Activated CD4-positive, alpha-beta T cell treated with anti-CD3 and anti-CD28 coated beads, Interleukin-2, amount 10 ng/mL, durations not matched to agents 7 days and 5 days (primary cell): ENCODE measurements at places on chromosomes 3 and 15.

DNA sequence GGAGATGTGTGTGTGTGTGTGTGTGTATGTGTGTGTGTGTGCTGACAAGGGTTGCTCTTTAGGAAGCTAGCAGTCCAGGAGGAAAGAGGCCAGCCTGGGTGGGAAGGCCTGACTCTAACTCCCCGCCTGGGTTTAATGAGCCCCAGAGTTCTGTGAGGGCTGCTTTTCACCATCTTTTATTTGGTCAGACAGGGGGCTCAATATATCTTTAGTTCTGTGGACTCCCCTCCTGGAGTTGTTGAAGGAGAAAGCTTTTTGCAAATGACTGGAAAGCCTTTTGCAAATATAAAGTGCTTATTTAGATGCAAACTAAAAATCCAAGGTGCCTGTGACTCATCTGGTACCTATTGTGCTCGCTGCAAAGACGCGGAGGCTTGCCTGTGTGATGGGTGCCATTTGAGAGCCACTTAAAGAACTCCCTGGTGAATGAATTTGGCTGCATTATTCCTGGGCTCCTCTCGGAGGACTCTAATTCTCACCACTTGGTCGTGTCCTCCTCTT is 24.5 kb downstream of the DRD3 start:
- H3K27ac ChIP-seq: no peak overlapping the region
- H3K27me3 ChIP-seq: peaks cover 11% of the 10 kb centered on the region
- DNase-seq: no peak
- no peaks in the 10 kb centered on the region for H3K36me3 ChIP-seq

- no peaks in the 10 kb centered on the region for H3K4me1 ChIP-seq
- DNase-seq: no peak
- H3K27ac ChIP-seq: no peak overlapping the region
Measured at GRCh38 chr3:8937064-8938020, 25.9 kb downstream of the RAD18 start.

DNA sequence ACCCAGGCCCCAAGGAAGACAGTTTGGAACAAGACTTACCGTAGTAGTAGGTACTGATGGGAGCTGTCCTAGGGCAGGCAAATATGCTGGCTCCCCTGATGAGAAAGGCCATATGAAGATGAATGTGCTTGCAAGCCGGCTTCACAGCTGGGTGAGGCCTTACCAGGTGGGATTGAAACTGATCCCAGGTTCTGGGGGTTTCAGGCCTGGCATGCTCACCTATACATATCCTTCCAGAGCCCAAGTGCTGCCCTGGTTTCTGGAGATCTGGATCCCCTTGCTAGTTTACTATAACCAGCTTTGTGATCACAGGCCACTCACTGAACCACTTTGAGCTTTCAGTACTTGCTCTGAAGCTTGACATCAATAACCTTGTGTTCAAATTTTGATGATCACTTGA is 274.3 kb downstream of the EPHB1 start:
- no peaks in the 10 kb centered on the region for H3K4me1 ChIP-seq
- DNase-seq: no peak
- H3K36me3 ChIP-seq: no peaks in the 10 kb centered on the region
- no peak overlapping the region for H3K27ac ChIP-seq
- no peak overlapping the region for H3K4me3 ChIP-seq
- H3K27me3 ChIP-seq: peaks cover 3% of the 10 kb centered on the region

DNA sequence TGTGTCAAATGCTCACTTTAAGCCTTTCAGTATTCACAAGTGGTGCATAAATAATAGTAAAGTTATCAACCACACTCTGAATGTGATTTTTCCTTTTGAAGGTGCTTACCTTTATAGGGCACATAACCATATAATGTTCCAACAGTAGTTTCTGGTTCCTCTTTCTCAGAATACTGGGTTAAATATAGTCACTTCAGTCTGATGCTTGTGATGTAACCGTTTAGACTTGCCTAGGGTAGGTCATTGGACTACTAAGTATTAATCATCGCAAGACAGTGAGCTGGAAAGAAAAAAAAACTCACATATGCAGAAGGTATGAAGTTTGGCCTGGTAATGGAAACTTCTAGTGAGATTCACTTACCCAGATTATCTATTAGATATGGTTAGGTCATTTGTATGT is 1.9 kb downstream of the KBTBD8 start:
- H3K4me1 ChIP-seq: peaks cover 42% of the 10 kb centered on the region
- peaks cover 17% of the 10 kb centered on the region for H3K36me3 ChIP-seq
- H3K4me3 ChIP-seq: no peak overlapping the region
- no peak overlapping the region for H3K27ac ChIP-seq

GRCh38 chr3:186440891-186441290 is 78.9 kb upstream of the DGKG start:
- no peak for DNase-seq
- no peak overlapping the region for H3K4me3 ChIP-seq
- H3K4me1 ChIP-seq: no peaks in the 10 kb centered on the region
- no peak overlapping the region for H3K27ac ChIP-seq
- no peaks in the 10 kb centered on the region for H3K36me3 ChIP-seq

GRCh38 chr3:45938864-45939263 is 4.4 kb upstream of the CXCR6 start:
- no peak overlapping the region for H3K4me3 ChIP-seq
- peak; percentile 91 for DNase-seq
- peaks cover 58% of the 10 kb centered on the region for H3K36me3 ChIP-seq
- no peak overlapping the region for H3K27ac ChIP-seq

- no peak overlapping the region for H3K27ac ChIP-seq
- DNase-seq: no peak
- no peak overlapping the region for H3K4me3 ChIP-seq
- H3K4me1 ChIP-seq: no peaks in the 10 kb centered on the region
- H3K36me3 ChIP-seq: no peaks in the 10 kb centered on the region
- no peaks in the 10 kb centered on the region for H3K27me3 ChIP-seq
Measured at GRCh38 chr15:101314336-101315125, 19.5 kb upstream of the SNRPA1 start.

GRCh38 chr3:38560996-38561717 is 65.0 kb downstream of the EXOG start:
- no peaks in the 10 kb centered on the region for H3K36me3 ChIP-seq
- H3K27me3 ChIP-seq: no peaks in the 10 kb centered on the region
- no peak overlapping the region for H3K27ac ChIP-seq
- H3K4me3 ChIP-seq: no peak overlapping the region

GRCh38 chr3:128074851-128075521 is 22.7 kb downstream of the SEC61A1 start:
- H3K27ac ChIP-seq: peak overlapping the region; percentile 57
- H3K4me3 ChIP-seq: no peak overlapping the region
- H3K36me3 ChIP-seq: peaks cover 13% of the 10 kb centered on the region
- peaks cover 14% of the 10 kb centered on the region for H3K4me1 ChIP-seq
- peaks cover 4% of the 10 kb centered on the region for H3K27me3 ChIP-seq
- no peak for DNase-seq

- no peaks in the 10 kb centered on the region for H3K27me3 ChIP-seq
- H3K36me3 ChIP-seq: peaks cover 2% of the 10 kb centered on the region
- H3K4me1 ChIP-seq: peaks cover 24% of the 10 kb centered on the region
- H3K4me3 ChIP-seq: peak overlapping the region; percentile 76
- H3K27ac ChIP-seq: peak overlapping the region; percentile 84
Measured at GRCh38 chr3:100333970-100334487, 528 bp upstream of the NIT2 start.

DNA sequence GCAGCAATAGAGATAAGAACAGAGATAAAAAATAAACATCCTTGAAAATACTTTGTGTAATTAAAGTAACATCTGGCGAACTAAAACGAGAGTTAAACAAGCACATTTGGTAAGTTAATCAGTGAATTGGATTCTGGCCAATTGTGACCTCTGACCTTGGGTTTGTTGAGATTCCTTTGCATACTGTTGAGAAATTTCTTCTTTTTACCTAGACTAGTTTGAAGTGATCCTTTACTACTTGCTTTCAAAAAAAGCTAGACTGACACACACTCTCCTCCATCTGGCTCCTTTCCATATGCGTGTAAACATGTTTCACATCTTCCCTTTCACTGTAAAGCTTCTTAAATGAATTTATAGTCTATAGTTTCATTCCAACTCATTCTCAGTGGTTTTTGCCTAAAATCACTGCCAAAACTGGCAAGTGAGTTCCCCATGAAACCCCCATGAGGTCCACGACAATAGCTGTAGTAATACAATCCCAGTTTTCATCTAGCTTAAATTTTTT is 17.3 kb upstream of the GBE1 start:
- no peak overlapping the region for H3K27ac ChIP-seq
- H3K4me3 ChIP-seq: no peak overlapping the region
- H3K27me3 ChIP-seq: peaks cover 6% of the 10 kb centered on the region
- DNase-seq: no peak
- H3K36me3 ChIP-seq: peaks cover 1% of the 10 kb centered on the region

GRCh38 chr3:133593243-133593642 is 19.8 kb downstream of the CDV3 start:
- no peak overlapping the region for H3K4me3 ChIP-seq
- H3K27me3 ChIP-seq: no peaks in the 10 kb centered on the region
- peaks cover 23% of the 10 kb centered on the region for H3K36me3 ChIP-seq
- no peak for DNase-seq
- H3K4me1 ChIP-seq: peaks cover 5% of the 10 kb centered on the region

GRCh38 chr3:27990837-27991236 is 250.6 kb upstream of the CMC1 start:
- H3K27me3 ChIP-seq: no peaks in the 10 kb centered on the region
- H3K36me3 ChIP-seq: no peaks in the 10 kb centered on the region
- H3K4me1 ChIP-seq: no peaks in the 10 kb centered on the region

- DNase-seq: no peak
- no peaks in the 10 kb centered on the region for H3K36me3 ChIP-seq
- H3K4me1 ChIP-seq: peaks cover 12% of the 10 kb centered on the region
- H3K4me3 ChIP-seq: no peak overlapping the region
Measured at GRCh38 chr3:111331912-111332311, 210.1 kb upstream of the CD96 start.

- H3K27me3 ChIP-seq: no peaks in the 10 kb centered on the region
- no peak overlapping the region for H3K27ac ChIP-seq
- H3K36me3 ChIP-seq: peaks cover 16% of the 10 kb centered on the region
- no peak overlapping the region for H3K4me3 ChIP-seq
- peaks cover 16% of the 10 kb centered on the region for H3K4me1 ChIP-seq
Measured at GRCh38 chr3:182814419-182815062, 21.2 kb downstream of the ATP11B start.

DNA sequence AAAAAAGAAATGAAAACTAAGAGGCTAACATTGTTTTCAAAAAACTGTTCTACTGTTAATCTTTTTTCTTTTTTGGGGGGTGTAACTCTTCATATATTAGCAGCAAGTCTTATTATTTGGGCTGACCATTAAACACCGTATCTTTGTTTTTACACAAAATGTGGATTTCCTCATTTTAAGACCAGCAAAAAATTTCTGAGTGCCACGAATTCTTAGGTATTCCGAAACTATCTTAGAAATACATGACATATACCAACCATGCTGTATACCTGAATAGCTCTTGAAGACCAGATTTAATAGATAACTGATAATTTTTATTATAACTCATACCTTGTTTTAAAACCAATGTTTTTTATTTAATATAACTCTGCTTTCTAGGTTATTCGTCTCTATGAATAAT is 620 bp upstream of the TTC23 start:
- peaks cover 29% of the 10 kb centered on the region for H3K4me1 ChIP-seq
- no peak for DNase-seq
- peak overlapping the region; percentile 88 for H3K27ac ChIP-seq
- H3K36me3 ChIP-seq: peaks cover 11% of the 10 kb centered on the region

- no peak for DNase-seq
- no peak overlapping the region for H3K27ac ChIP-seq
- peaks cover 8% of the 10 kb centered on the region for H3K36me3 ChIP-seq
- peaks cover 32% of the 10 kb centered on the region for H3K4me1 ChIP-seq
- H3K4me3 ChIP-seq: no peak overlapping the region
Measured at GRCh38 chr15:29034151-29034550, 148.4 kb downstream of the APBA2 start.

- no peak overlapping the region for H3K27ac ChIP-seq
- H3K4me1 ChIP-seq: no peaks in the 10 kb centered on the region
- DNase-seq: no peak
- H3K27me3 ChIP-seq: peaks cover 25% of the 10 kb centered on the region
- no peaks in the 10 kb centered on the region for H3K36me3 ChIP-seq
- H3K4me3 ChIP-seq: no peak overlapping the region
Measured at GRCh38 chr3:9710174-9710739, 6.6 kb downstream of the CPNE9 start.

DNA sequence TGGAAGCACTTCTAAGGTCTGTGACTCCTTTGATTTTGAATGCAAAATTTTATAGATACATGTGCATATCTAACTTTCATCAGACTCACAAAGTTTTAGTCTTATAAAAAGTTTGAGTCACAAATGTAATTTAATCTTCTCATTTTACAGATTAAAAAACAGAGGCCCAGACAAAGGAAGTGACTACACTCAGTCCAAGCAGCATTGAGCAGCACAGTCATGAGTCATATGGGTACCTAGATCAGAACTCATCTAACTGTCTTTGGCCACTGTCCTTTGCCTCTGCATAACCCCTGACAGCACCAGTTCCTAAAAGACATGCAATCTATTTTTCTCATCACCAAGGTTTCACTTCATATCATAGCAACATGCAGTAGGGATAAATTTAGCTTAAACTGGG is 210.7 kb upstream of the KCNH8 start:
- no peaks in the 10 kb centered on the region for H3K4me1 ChIP-seq
- no peak for DNase-seq
- H3K27ac ChIP-seq: no peak overlapping the region
- H3K36me3 ChIP-seq: no peaks in the 10 kb centered on the region
- H3K27me3 ChIP-seq: no peaks in the 10 kb centered on the region

GRCh38 chr3:9676785-9677184 is 26.8 kb upstream of the CPNE9 start:
- H3K4me1 ChIP-seq: no peaks in the 10 kb centered on the region
- no peak for DNase-seq
- H3K27ac ChIP-seq: no peak overlapping the region

DNA sequence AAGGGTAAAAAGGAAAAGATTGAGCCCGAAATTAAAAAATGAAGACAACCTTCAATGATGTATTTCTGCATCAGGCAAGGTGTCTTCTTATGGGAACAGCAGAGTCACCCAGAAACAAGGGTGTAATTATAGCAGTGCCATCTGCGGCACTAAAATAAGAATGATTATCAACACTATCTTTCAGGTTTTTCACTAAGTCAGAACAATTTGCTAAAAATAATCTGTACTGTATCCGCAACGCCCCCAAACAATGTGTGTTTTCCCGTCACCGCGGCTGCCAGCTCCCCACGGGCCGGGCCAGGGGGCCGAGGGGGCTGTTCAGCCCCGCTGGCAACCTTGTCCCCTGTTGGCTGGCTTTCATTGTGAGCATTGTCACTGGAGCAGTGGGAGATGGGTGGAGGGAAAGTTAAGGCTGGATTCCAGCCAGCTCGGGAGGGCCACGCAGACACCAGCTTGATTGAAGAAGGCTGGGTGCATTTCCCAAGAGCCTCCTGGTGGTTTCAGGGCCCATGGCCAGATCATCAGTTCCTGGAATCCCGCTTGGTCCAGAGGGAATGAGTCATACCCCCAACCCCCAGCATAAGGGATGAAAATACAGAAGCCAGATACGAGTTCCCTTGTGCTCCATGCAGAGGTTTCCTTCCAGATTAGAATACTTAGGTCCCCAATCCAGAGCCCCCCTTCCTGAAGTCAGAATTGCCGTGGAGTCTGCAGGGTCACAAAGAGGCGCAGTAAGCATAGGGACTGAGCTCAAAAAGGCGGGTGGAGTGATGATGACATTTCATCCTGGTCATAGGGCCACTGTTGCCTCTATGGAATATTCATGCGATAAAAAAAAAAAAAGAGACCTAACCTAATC is 90.2 kb upstream of the KLF13 start:
- peaks cover 26% of the 10 kb centered on the region for H3K4me1 ChIP-seq
- no peak for DNase-seq
- no peak overlapping the region for H3K4me3 ChIP-seq
- no peak overlapping the region for H3K27ac ChIP-seq
- peaks cover 2% of the 10 kb centered on the region for H3K27me3 ChIP-seq
